Sigmoid colon (tissue), 7 donors: ENCODE measurements at places on chromosomes 2 and 18. TPM values are rescaled to one million over a fixed set of nuclear protein-coding genes. Genes with fewer than 3 reads are reported as not detected.

SLC38A11 gene
- 2.5 TPM for total RNA-seq

PSMA8 gene
- total RNA-seq = not detected

AMER3 gene
- total RNA-seq = 0.33 TPM

ST8SIA3 gene
- 0.27 TPM for total RNA-seq

TOGARAM2 gene
- total RNA-seq = 2.9 TPM

ALLC gene
- total RNA-seq = not detected
